CD4-positive, alpha-beta memory T cell (primary cell): ENCODE measurements at places on chromosomes 5 and 9. TPM values are rescaled to one million over a fixed set of nuclear protein-coding genes. Genes with fewer than 3 reads are reported as not detected.

DNA sequence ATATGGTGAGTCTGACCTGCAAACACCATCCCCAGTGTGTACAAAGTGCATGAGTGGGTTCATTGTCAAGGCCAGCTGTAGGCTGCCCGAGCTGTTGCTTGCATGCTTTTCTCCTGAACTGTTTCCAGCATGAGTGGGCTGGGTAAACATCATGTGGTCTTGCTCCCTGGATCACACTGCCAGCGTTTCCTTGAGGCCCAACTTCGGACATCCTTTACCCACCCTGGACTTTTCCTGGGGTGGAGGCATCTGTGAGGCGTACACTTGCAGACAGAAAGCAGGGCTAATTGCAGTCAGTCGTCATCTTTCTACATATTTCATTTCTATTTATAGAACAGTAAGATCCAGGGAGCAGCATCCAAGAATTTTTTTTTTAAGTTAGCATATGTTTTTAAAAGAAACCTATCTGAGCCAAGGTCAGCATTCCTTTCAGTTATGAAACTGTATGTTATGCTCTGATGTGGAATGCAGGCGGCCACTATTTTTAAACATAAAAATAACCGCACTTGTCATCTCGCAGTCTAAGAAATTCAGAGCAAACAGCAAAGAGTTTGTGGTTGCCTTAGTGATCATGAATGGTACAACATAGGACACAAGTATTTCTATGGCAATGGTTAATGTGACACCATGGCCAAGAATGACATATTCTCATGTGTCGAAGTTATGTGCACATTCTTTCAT, 106.5 kb upstream of the DMRT1 start:
- DNase-seq: no peak

- DNase-seq: no peak
Measured at GRCh38 chr9:70491426-70492318, 77.2 kb upstream of the KLF9 start.

DROSHA gene
- polyA plus RNA-seq: 8.8 TPM

DNA sequence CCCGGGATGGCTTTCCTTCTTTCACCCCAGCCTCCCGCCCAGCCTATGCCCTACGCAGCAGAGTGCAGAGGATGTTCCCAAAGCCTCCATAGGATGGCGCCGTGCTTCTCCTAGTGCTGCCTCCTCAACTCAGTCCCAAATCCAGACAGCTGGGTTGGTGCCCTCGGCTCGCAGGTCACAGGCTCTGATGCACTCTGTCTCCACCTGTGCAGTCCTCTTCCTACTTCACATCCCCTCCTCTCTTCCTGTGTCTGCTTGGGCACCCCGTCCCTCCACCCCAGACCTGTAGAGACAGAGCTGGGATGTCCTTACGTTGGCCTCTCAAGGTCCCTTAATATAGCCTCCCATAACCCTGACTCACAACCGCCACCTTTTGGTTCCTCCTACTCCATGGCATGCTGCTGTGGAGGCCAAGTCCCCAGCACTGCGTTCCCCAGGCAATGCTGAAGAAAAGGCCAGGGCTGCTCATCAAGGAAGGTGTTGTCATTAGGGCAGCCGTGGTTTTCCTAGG, 314.4 kb downstream of the GADD45G start:
- DNase-seq: peak; percentile 22

GLIPR2 gene
- polyA plus RNA-seq: 213 TPM

DNA sequence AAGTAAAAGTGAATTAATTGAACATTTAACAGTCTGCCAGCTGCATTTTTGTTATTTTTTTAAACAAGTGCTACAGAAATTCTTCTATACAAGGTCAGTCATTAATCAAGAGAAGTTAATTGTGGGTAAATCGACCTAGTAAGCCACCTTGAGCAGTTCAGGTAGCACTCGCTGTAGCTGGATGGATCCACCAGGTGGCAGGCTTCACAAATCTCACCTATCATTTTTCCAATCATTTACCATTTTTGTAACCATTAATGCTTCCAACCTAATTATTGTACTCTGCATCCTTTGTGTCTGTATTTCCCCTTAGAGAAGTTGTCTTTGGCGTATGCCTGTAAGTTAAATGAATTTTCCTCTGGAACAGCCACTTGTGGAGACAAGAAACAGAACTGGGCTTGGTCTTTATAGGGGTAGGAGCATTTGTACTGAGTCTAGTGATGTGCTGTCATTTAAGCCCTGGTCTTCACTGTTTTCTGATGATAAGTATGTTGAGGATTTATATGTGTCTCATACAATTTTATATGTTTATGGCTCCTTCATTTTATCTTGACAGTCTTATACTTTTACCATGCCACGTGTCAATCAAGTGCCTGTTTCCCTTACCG, 39.5 kb downstream of the CD180 start:
- peak; percentile 59 for DNase-seq

CYLC2 gene
- not detected for polyA plus RNA-seq

DNA sequence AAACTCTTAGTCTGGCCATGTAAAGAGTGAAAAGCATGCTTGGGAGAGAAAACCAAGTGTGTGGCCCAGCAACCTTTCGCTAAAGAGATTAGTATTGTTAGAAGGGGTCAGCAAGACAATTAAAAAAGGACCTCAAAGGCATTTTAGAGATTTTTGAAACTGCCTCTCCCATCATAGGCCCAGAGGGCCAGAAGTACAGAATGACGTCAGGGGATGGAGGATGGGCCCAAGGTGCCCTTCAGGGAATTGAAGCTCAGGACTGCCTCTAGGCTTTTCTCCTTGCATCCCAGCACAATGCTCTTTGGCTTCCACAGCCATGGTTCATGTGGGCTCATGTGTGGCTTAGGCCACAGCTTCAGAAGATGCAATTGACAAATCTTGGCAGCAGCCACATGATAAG, 287.0 kb upstream of the COX7C start:
- DNase-seq: no peak

AJM1 gene
- polyA plus RNA-seq: 0.05 TPM

SRD5A1 gene
- polyA plus RNA-seq: 11.2 TPM

DNA sequence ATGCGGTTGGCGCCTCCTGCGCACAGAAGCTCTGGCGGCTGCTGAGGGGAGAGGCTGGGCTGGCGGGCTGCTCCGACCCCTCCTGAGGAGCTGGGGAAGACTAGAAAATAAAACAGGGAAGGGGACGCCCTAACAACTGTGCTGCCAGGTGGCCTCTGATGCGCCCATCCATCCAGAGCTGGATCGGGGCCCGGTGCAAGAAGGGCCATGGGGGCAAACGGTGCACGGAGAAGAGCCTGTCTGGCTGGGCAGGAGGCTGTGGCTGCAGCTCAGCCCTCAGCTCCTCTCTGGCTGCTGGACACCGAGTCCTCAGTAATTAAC, 21.0 kb upstream of the MRNIP start:
- peak; percentile 14 for DNase-seq

CARTPT gene
- not detected for polyA plus RNA-seq

NIPAL4 gene
- polyA plus RNA-seq: not detected

GRCh38 chr5:10789726-10790125, 28.7 kb upstream of the DAP start:
- no peak for DNase-seq

PCDHA3 gene
- not detected for polyA plus RNA-seq

GRCh38 chr5:67222243-67223025, 25.8 kb upstream of the CD180 start:
- no peak for DNase-seq

HAVCR2 gene
- polyA plus RNA-seq: 8.4 TPM

DNA sequence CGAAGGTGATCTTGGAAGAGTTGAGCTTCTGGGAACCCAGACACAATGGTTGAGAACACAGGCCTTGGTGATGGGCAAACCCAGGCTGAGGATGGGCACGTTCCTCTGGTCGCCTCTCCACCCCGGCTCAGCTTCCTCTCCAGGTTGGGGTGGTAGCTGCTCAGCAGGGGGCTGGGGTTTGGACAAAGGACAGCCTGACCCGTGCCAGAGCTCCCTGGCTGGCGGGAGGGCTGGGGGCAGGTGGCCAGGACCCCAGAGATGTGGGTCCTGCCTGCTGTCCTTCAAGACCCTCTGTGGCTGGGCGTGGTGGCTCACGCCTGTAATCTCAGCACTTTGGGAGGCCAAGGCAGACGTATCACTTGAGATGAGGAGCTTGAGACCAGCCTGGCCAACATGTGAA, 25.2 kb downstream of the NCS1 start:
- DNase-seq: peak; percentile 33

IFNA21 gene
- not detected for polyA plus RNA-seq

DNA sequence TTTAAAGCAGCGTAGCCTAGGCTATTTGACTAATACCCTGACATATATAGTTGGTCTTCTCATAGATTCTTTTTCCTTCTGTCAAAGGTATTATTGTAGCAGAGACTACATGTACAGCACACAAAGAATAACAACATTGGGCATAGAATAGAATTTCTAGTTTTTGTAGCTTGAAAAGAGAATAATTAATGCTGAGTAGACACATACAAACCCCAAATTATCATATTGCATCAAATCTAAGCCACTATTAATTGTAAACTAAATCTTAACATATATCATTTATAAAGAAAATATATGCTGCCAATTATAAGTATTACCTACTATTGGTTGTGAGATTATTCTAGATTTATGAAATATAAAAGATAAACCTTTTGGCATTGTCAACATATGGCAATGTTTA, 574.5 kb downstream of the SLCO4C1 start:
- no peak for DNase-seq

- DNase-seq: no peak
Measured at GRCh38 chr5:95623706-95624105, 3.8 kb downstream of the GPR150 start.

ALDH7A1 gene
- polyA plus RNA-seq: 1.4 TPM

GRCh38 chr5:15748266-15748665, 248.3 kb downstream of the FBXL7 start:
- DNase-seq: no peak

PLEKHG4B gene
- not detected for polyA plus RNA-seq

DNA sequence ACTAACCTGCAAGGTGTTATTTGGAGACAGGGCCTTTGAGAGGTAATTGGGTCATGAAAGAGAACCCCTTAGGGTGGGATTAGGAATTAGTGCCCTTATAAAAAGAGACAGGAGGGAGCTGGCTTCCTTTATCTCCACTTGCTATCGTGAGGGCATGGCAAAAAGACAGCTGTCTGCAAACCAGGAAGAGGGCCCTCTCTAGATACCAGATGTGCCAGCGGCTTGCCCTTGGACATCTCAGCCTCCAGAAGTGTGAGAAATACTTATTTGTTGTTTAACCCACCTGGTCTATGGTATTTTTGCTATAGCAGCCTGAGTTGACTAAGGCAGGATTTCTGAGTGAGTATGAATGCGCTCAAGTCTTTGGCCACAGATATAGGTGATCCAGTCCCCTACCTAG, 978 bp upstream of the RGS14 start:
- DNase-seq: no peak

DNA sequence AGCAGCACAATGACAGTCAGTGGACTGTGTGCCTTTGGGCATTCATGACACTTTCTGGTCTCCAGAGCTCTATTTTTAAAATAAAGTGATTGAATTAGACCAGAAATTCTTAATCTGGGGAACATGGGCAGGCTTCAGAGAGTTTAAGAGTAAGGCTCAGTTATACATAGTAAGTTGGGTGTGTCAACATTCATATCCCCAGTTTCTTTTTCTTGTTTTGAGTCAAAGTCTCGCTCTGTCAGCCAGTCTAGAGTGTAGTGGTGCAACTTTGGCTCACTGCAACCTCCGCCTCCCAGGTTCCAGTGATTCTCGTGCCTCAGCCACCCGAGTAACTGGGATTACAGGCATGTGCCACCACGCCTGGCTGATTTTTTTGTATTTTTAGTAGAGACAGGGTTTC, 13.7 kb upstream of the KIF4B start:
- no peak for DNase-seq

FSTL4 gene
- not detected for polyA plus RNA-seq

DNA sequence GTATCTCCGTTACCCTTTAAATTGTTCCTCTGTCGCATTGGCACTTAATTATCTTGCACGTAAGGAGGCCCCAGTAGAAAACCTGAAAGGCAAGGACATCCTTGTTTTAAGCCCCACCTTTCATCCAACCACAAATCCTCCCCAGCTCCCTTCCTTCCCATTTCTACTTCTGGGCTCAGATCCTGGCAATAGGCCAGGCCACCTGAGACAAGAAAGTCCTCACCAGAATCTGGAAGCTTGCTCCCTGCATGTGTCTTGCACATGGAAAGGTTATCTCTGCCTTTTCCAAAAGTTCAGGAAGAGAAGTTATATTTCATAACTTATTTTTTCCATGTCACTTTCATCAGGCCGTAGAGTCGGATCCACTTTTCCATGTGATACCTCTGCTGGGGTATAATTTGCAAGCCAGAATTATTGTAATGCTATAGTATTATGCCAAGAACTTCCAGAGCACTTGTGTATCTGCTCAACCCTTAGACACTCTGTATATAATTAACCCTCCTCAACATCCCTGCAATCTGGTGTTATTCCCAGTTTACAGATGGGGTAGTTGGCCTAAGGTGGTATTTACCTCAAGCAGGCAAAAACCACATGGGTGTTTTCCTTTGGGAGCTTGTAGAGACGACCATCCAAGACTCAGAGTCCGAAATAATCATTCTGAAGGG, 2.6 kb upstream of the SHB start:
- no peak for DNase-seq

DNA sequence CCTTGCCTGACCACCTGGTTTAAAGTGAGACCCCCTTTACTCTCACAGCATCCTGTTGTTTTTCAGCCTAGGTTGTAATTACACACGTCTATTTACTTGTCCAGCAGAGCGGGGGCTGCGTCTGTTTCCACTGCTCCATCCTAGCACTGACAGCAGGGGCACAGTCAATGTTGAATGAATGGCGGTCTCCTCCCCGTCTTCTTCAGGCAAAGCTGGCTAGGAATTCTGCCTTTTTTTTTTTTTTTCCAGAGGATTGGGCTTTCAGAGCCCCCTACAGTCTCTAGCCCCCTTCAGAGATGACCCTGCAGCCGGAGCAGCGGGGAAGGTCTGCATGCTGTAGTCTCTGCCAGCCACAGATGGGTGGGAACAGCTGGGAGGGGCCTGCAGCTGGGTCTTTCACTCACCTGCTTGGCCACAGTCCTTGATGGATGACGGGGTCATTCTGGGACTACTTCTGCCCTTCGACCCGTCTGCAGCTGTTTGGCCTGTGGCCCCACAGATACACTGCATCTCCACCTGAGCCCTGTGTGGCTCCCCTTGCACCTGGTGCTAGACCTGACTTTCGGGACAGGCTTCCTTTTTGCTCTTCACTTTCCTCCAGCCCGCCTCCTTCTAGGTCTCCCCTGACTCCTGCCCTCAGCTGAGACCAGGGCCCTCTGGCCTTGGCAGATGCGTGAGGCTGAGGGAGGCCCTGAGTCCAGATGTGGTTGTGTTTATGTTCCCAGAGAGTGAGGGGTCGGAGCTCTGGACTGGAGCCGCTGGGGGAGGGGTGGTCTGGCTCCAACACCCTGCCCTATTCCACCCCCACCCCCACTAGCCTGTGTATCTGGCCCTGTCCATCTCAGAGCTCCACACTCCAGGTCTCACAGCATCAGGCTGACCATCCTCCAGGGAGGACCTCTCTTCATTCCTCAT, 8.0 kb downstream of the PITX1 start:
- no peak for DNase-seq

DEPDC1B gene
- 0.23 TPM for polyA plus RNA-seq

GFRA3 gene
- polyA plus RNA-seq: not detected

- DNase-seq: no peak
Measured at GRCh38 chr9:20742833-20743232, 58.8 kb downstream of the FOCAD start.
